Activated T-helper 9 cell treated with anti-CD3 and anti-CD28 coated beads, Interleukin-2, amount 50 U/mL, for 16 hours (primary cell): ENCODE measurements at places on chromosomes 11 and 22.

GRCh38 chr11:31089117-31089516 is 280.4 kb downstream of the DCDC1 start:
- no peak for DNase-seq

- no peak for DNase-seq
Observed at GRCh38 chr22:19791894-19792293, 31.3 kb downstream of the TBX1 start.

GRCh38 chr11:86579406-86579731 is 93.0 kb downstream of the ME3 start:
- no peak for DNase-seq

- no peak for DNase-seq
Observed at GRCh38 chr11:129732941-129733340, 82.7 kb upstream of the TMEM45B start.
